ENCODE measurements at places on chromosomes 6 and 20. TPM values are rescaled to one million over a fixed set of nuclear protein-coding genes. Genes with fewer than 3 reads are reported as not detected.
A peak's percentile ranks its signal among the peaks of the same experiment; 100 is the strongest.

DNA sequence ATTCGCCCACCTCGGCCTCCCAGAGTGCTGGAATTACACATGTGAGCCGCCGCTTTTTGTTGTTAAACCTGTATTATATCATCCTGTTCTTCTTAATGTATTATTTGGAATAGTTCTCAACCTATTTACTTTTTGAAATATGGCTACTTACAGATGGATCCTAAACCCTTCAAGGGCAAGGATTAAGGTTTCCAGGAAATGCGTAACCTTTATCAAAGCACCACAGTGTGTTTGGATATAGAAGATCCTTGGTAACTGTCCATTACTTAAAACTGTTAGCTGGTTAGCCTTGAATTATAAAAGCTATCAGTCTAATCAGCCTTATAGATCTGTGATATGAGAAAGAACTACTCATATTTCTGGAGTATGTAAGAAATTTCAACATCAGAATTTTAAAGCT lies 12.3 kb upstream of the RPN2 start:
- H3K27me3 ChIP-seq: no peaks in the 10 kb centered on the region
- no peaks in the 10 kb centered on the region for H3K36me3 ChIP-seq
- H3K4me3 ChIP-seq: no peak overlapping the region
- no peaks in the 10 kb centered on the region for H3K4me1 ChIP-seq
- H3K27ac ChIP-seq: no peak overlapping the region
- no peak for DNase-seq

Gene TSBP1
- not detected for total RNA-seq

Gene VWA7
- total RNA-seq: 0.54 TPM

Gene FNDC1
- total RNA-seq: 8.6 TPM

GRCh38 chr6:161417717-161418462 lies 144.0 kb upstream of the AGPAT4 start:
- no peak overlapping the region for H3K4me3 ChIP-seq
- H3K27me3 ChIP-seq: no peaks in the 10 kb centered on the region
- no peaks in the 10 kb centered on the region for H3K36me3 ChIP-seq
- H3K27ac ChIP-seq: peak overlapping the region; percentile 99
- peak; percentile 96 for DNase-seq

DNA sequence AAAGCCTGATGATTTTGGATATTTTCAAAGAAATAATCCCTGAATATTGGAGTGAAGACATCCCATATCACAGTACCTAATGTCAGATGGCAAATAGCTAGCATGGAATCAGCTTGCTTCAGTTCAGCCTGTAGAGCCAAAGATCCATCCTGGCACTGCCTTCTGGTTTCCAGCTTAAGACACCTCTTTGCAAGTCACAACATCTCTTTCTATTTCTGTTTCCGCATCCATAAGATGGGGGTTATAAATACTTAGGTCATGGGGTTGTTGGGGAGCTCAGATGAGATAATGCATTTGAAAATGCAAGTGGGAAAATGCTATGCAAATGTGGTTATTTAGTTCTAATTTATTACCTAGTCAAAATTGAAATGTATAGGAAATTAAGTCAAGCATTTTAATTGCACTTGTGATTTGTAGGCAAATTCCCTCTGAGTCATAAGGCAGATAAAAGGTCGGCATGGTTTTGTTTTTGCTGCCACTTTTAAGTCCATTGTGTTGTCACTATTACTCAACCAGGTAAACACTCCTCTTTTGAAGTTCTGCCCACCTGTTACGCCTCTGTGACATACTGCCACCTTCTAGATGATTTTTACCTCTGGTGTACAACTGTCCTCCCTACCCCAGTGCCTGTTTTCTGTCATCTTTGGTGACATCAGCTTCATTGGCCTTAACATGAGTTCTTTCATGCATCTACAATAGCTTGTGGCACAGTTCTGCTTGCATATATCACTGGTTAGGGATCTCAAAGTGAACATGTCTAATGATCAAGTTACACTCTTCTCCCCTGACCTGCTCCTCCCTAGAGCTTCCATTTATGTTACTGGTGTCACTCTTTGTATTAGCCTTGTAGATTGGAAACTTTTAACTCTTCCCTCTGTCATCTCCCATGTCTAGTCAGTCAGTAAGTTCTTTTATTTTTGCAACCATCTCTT lies 96.6 kb downstream of the CDKAL1 start:
- H3K27ac ChIP-seq: no peak overlapping the region
- H3K36me3 ChIP-seq: no peaks in the 10 kb centered on the region
- DNase-seq: no peak
- H3K4me3 ChIP-seq: no peak overlapping the region
- H3K27me3 ChIP-seq: no peaks in the 10 kb centered on the region
- H3K4me1 ChIP-seq: no peaks in the 10 kb centered on the region

DNA sequence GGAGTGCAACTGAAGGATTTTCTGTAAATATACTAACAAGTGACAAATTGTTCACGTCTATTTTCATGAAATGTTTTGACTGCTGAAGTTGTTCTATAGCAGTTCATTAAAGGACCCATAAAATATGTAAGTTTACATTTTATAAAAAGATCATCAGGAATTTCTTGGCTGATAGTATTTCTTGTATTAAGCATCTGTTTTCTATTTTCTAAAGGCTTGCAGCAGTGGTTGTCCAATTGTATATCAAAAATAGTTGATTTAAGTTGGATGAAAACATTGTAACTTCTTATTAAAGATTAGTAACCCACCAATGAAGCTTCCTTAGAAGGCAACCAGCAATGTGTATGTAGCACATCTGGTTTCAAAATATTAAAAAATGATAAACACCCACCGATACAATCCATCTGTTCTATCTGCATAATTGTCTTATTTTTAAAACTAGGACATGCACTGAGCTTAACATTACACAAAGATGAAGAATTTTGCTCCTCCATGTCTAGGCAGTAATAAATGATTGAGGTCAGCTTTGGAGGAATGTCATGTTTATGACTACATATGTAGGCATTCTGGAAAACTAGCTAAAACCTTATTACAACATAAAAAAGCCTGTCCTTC lies 301.3 kb upstream of the TCF21 start:
- H3K4me1 ChIP-seq: peaks cover 7% of the 10 kb centered on the region
- no peak overlapping the region for H3K27ac ChIP-seq
- H3K36me3 ChIP-seq: no peaks in the 10 kb centered on the region
- no peaks in the 10 kb centered on the region for H3K27me3 ChIP-seq
- DNase-seq: peak; percentile 75

DNA sequence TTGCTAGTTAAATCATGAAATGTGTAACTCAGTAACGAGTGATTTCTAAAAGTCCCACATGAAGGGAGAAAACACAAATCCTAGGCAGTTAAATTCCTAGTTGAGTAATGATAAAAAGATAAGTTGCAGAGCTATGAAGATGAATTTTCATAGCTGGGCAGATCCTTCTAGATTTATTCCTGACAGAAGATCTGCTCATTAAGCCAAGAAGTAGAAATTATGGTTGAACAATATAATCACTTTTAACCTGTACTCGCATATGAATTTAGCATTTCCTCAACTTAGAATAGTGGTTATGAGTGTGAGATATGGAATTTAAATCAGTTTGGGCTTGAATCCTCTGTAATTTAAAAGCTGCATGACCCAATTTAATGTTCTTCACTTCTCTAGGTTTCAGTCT lies 359.2 kb upstream of the HSF2 start:
- H3K27me3 ChIP-seq: no peaks in the 10 kb centered on the region
- H3K36me3 ChIP-seq: no peaks in the 10 kb centered on the region
- DNase-seq: no peak
- no peak overlapping the region for H3K27ac ChIP-seq

Gene PRIM2
- 11.9 TPM for total RNA-seq

GRCh38 chr6:119349361-119350201 lies at the start of gene MAN1A1:
Gene MAN1A1 (minus strand): TSS chr6:119349761. CDS start chr6:119349065, 696 bp downstream.
- H3K36me3 ChIP-seq: no peaks in the 10 kb centered on the region
- peak within 1 kb of the TSS; percentile 80 for H3K4me3 ChIP-seq
- DNase-seq: peak; percentile 58
- H3K27ac ChIP-seq: peak within 1 kb of the TSS; percentile 65
- H3K4me1 ChIP-seq: peaks cover 11% of the 10 kb centered on the region
- no peaks in the 10 kb centered on the region for H3K27me3 ChIP-seq

Gene POPDC3
- 8.6 TPM for total RNA-seq

Gene HSPA1L
- total RNA-seq: 1.1 TPM

- H3K27me3 ChIP-seq: no peaks in the 10 kb centered on the region
- DNase-seq: no peak
- no peaks in the 10 kb centered on the region for H3K4me1 ChIP-seq
- no peak overlapping the region for H3K4me3 ChIP-seq
- H3K36me3 ChIP-seq: peaks cover 24% of the 10 kb centered on the region
Observed at GRCh38 chr6:152127432-152128165, 320.1 kb downstream of the ESR1 start.

DNA sequence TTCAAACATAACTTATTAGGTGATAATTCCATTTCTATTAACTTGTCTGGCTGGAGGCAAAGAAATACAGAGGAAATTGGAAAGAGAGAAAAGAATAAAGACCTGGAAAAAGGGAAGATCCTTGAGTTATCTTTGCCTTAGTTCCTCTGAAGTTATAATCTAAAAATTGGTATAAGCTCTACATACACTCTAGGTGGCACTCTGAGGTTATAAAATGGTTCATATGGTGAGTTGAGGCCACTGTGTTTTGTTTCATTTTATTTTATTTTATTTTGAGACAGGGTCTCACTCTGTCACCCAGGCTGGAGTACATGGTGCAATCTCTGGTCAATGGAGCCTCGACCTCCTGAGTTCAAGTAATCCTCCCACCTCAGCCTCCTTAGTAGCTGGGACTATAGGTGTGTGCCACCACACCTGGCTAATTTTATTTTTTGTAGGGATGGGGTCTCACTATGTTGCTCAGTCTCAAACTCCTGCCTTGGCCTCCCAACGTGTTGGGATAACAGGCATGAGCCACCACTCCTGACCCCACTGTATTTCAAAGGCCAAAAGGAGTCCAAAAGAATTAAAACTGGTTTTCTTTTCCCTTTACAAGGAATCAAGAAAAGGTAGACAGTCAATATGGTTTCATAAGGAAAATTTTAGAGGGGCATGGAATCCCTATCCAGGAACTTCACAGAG lies 19.4 kb downstream of the GPX6 start:
- no peaks in the 10 kb centered on the region for H3K27me3 ChIP-seq
- DNase-seq: no peak
- no peak overlapping the region for H3K4me3 ChIP-seq
- no peak overlapping the region for H3K27ac ChIP-seq

Gene GJA1
- 433 TPM for total RNA-seq

DNA sequence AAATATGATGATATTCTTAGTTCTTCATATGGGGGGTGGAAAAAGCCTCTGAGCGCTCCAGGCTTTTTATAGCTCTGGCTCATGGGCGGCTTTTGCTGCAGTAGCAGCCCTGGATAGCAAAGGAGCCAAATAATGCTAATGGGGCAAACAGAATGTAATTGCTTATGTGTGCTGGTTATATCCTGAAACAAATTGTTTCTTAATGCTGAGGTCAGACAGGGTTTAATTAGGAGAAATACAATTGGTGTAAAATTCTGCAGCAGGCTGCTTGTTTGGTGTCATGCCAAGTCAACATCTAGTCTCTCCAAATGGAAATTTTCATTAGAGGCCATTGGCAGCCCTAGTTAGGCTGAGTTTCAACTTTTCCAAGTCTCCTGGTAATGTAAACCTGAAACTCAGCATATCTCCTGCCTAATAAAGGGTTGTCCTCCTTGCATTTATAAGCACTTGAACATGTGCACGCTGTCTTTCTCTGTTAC lies 530.1 kb upstream of the NOX3 start:
- no peaks in the 10 kb centered on the region for H3K27me3 ChIP-seq
- no peak overlapping the region for H3K27ac ChIP-seq
- H3K4me1 ChIP-seq: no peaks in the 10 kb centered on the region
- H3K36me3 ChIP-seq: no peaks in the 10 kb centered on the region

Gene PRND
- not detected for total RNA-seq

DNA sequence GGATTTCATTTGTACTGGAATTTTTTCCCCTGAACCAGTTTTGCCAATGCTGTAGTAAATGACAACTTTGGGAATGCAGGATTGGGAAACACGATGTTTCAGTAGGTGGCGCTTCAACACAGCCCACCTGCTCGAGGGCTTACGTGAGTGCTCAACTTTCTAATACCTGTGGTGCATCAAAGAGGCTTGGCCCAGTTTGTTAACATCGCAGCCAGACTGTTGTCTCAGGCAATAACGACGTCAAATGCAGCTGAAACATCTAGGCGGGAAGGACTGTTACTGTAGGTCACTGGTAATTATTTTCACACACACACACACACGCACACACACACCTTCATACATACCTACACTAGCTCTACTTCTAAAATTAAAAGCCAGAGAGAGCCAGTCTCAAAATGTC lies 815.5 kb upstream of the SLC35B3 start:
- H3K4me3 ChIP-seq: no peak overlapping the region
- H3K27me3 ChIP-seq: no peaks in the 10 kb centered on the region
- H3K27ac ChIP-seq: no peak overlapping the region
- peak; percentile 54 for DNase-seq
- no peaks in the 10 kb centered on the region for H3K36me3 ChIP-seq
- H3K4me1 ChIP-seq: no peaks in the 10 kb centered on the region

Gene WFDC6
- not detected for total RNA-seq

DNA sequence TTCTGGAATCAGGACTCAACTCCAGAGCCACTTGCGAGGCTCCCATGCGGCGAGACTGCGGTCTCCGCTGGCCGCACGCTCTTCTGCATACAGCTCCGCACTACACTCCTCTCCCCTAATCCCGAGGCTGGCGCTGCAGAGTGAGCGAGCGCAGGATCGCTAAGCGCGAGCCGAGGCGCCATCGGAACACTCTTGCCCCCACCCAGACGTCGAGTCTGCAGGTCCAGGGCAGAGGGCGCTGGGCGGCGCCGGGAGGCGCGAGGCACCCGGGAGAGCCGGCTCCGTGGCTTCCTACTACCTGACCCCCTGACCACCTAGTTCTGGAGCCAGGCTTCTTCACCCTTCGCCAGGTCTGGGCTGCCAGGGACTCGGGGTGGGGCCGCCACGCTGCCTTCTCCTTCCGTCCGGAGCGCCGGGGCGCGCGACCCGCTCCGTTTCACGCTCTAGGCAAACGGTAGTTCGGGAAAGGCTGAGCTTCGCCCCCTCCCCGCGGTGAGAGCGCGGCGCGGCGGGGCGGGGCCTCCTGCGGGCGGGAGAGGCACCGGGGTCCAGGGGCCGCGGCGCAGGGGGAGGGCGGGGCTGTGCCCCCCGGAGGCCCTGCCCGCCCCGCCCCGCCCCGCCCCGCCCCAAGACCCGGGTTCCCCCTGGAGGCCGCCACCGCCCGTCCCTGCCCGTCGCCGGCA lies 5.4 kb upstream of the TUBB2A start:
- no peaks in the 10 kb centered on the region for H3K27me3 ChIP-seq
- DNase-seq: peak; percentile 75
- peaks cover 32% of the 10 kb centered on the region for H3K4me1 ChIP-seq
- no peaks in the 10 kb centered on the region for H3K36me3 ChIP-seq

Gene C20orf202
- not detected for total RNA-seq

Gene CST2
- 1.7 TPM for total RNA-seq

Gene MMP24
- 13.7 TPM for total RNA-seq

Gene CLIC5
- total RNA-seq: 0.14 TPM

Gene ERVFRD-1
- not detected for total RNA-seq

- H3K4me1 ChIP-seq: no peaks in the 10 kb centered on the region
- H3K27ac ChIP-seq: no peak overlapping the region
- no peak overlapping the region for H3K4me3 ChIP-seq
Observed at GRCh38 chr20:35578469-35578868, 36.6 kb downstream of the ERGIC3 start.
